Activated T-helper 17 cell treated with anti-CD3 and anti-CD28 coated beads, Interleukin-2, amount 50 U/mL, for 72 hours (primary cell): ENCODE measurements at places on chromosomes 6 and 20.

GRCh38 chr6:55046869-55047422 is 127.4 kb upstream of the HCRTR2 start:
- no peak for ATAC-seq

DNA sequence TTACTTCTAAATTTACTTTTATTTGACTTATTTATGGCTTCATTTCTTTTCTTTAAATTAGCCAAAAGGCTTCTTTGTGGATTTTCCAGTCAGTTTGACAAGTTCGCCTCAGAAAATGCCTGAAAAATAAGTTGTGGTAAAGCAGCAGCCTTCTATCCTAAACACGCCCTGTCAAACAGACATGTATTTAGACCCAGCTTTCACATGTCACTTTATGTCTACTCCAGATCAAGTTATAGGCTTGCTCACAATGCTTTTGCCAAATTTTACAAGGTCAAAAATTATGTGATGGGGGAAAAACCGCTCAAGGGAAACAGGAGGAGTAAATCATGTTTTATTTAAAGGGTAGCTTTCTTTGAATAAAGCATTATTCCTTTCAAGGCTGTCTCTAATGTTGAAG is 615.0 kb downstream of the HDGFL1 start:
- ATAC-seq: no peak

GRCh38 chr6:125598422-125598821 is 151.0 kb upstream of the HEY2 start:
- ATAC-seq: no peak

GRCh38 chr6:10640412-10640811 is 54.0 kb downstream of the C6orf52 start:
- ATAC-seq: no peak

DNA sequence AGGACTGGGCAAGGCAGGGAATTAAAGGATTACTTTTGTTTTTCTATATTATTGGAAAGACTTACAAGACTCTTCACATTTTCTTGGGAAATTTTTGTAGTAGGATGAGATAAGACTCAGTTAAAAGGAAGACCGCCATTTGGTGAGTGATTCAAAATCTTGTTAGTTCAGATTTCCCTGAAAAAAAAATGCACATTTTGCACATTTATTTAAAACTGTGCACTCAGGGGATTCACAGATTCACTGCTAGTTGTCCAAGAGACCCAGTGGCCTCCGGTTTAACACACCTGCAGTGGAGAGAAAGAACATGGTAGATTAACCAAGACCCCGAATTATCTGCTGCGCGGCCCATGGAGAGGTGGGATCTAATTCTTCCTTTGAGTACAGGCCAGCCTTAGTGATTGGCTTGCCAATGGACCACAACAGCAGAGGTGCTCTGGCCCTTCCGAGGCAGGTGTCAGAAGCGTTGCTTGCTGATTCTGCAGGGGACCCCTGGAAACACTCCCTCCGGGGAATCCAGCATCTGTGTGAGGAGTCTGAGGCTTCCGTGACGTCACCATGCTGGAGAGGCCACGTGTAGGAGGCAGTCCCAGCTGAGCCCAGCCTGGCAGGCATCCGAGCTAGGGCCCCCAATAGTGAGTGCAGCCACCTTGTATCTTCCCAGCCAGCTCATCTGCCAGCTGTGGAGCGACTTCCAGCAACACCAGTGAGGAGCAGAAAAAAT is 68.9 kb downstream of the ZNF217 start:
- ATAC-seq: no peak

DNA sequence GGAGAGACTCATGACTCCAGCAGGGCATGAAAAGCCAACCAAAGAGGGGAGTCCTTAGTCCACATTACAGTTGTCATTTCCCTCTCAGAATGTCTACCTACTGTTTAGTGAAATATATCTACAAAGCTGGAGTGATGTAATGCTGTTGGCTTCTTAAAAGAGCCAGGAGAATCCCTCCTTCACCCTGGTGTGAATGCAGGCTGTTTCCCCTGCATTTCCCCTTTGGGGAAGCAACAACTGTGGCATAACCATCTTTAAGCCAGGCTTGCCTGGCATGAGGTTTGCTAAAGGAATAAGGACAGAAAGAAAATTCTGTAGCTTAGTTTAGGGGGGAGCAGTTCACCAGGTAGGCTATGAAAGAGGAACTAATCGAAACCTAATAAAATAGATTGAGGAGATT is 129.5 kb downstream of the CRYBG1 start:
- ATAC-seq: no peak

DNA sequence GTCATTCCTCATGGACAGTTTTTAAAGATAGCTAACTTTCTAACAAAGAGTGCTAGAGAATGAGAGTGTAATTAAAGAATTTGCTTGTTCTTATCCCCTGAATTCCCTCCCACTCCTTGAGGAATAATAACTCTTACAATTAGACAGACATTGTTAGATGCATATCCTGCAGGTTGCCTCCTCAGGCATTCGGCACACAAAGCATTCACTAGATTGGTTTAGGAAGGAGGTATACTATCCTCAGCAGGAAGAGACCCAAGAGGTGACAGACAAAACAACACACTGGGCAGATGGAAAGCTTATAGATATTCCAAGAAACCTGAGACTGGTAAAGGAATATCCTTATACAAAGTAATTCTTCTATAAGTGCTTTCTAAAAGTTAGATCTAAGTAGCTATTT is 109.1 kb upstream of the FAM184A start:
- ATAC-seq: no peak

DNA sequence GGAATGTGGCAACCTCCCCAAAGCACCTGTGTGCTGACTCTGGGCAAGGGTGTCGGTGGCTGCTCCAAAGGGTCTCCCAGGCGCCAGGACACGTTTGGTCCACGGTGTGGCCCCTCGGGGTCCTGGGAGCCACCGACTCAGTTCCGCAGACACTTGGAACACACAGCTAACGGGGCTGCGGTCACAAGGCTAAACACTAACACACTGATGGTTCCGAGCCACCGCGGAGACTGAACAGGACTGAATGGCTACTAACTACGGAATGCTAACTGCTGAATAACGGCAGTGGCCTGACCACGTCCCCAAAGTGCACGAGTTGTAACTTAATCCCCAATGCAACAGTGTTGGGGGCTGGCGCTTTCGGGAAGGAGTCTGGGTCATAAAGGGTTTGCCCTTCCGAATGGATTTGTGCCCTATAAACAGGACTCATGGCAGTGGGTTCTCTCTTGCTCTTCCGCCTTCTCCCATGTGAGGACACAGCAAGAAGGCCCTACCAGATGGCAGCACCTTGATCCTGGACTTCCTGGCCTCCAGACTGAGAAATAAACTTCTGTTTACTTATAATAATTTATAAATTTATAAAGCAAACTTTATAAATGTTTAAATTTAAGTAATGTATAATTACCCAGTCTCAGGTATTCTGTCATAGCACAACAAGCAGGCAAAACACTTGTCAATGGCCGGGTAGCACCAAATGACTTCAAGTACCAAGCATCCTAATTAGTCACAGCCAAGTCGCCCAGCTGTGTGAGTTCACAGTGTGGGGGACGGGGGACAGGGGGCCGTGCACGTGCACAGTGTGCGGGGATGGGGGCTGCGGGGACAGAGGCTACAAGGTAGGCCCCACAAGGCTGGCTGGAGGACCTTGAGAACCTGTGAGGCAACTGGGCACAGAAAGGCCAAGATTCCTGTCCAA is 2.3 kb upstream of the EEF1A2 start:
- no peak for ATAC-seq

- ATAC-seq: peak; percentile 75
Observed at GRCh38 chr6:26322645-26323482, 42.1 kb upstream of the BTN3A2 start.

- ATAC-seq: peak; percentile 63
Observed at GRCh38 chr6:18154507-18155149, at the start of gene TPMT. TPMT (minus strand) TSS chr6:18155077; CDS start chr6:18149127, 5,950 bp downstream.

DNA sequence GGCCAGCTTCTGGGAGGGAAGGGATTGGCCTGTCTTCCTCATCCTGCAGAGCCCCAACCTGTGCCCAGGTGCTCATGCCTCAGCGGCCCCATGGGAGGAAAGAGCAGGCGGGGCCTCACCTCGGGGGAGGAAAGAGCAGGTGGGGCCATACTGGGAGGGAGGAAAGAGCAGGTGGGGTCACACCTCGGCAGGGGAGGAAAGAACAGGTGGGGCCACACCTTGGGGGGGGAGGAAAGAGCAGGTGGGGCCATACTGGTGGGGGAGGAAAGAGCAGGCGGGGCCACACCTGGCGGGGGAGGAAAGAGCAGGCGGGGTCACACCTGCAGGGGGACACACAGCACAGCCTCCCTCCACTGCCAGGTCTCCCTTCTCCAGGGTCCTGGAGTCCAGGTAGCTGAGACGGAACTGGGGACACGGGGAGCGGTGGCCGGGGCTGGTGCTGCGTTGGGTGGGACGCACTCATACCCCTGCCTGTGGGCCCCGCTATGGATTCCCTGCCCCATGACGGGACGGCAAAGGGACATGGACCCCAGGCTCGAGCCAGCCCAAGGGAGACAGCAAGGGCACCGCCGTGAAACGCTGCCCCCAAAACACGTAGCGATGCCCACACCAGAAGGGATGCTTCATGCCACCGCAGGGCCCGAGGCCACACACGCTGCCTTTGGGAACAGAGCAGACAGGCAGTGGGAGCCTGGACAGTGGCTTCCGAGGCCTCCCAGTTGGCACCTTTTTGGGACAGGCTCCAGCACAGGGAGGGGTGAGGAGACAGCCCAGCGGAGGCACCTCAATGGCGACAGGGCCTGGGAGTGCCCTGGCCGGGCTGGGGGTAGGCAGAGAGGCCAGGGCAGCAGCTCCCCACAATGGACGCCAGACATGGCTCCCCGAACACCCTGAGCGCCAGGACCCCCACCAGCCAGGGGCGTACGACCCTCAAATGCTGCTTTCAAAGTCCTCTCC is 43.3 kb upstream of the CHRNA4 start:
- ATAC-seq: no peak

GRCh38 chr6:165949324-165949723 is 218.3 kb downstream of the TBXT start:
- ATAC-seq: no peak

DNA sequence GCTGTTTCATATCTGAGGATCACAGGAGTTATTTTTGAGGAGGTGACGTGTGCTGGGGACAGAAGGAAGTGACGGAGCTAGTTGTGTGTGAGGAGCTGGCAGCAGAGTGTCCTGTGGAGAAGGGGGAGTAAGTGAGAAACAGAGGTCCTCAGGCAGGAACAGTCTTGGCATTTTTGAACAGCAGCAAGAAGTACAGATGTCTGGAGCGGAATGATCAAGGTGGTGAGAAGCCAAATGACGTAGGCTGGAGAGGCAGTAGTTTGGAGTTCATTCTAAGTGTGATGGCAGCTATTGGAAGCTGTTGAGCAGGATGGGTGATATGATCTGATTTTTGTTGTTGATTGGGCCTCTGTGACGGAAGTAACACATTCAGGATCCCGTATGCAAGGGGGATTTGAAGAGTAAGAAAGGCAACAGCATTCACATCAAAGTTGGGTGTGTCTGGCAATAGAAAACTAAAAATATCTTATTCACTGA is 52.3 kb downstream of the SOBP start:
- no peak for ATAC-seq

DNA sequence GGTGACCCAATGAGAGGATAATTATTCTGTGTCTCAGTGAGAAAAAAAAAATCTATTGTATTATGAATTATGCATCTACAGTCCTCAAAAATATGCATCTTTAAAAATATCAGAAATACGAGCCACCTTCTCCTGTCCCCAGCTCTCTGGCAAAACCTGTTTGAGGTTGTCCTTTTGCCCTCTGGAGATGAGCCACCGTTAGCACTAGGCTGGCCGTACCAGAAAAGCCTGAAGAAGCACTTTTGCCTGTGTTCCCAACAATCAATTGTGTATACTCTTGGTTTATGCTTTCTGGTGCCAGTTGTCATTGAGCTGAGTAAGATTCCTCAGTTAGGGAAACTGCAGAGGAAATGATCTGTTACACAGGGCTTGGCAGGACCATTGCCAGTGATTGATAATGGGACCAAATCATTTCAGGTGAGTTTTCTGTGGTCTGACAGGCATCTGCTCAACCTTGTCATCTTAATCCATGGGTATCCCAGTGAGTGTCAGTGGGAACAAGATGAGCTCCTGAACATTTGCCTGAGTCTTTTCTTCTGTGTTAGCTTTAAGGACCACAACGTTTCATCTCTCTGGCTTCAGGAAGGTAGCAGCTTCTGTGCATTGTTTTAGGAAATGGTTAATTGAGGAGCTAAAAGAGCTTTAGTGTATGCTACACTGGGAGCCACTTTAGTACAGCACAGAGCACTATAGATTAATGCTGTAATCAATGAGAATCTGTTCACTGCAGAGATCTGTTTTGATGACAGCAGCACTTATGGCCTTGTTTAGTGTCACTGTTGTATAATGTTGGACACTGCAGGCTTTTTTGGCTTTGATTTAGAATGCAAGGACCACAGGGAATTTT is 330.1 kb downstream of the RIMS1 start:
- no peak for ATAC-seq

GRCh38 chr6:135851442-135852271 is at the start of gene PDE7B:
PDE7B (plus strand) TSS chr6:135851701.
- peak; percentile 82 for ATAC-seq

DNA sequence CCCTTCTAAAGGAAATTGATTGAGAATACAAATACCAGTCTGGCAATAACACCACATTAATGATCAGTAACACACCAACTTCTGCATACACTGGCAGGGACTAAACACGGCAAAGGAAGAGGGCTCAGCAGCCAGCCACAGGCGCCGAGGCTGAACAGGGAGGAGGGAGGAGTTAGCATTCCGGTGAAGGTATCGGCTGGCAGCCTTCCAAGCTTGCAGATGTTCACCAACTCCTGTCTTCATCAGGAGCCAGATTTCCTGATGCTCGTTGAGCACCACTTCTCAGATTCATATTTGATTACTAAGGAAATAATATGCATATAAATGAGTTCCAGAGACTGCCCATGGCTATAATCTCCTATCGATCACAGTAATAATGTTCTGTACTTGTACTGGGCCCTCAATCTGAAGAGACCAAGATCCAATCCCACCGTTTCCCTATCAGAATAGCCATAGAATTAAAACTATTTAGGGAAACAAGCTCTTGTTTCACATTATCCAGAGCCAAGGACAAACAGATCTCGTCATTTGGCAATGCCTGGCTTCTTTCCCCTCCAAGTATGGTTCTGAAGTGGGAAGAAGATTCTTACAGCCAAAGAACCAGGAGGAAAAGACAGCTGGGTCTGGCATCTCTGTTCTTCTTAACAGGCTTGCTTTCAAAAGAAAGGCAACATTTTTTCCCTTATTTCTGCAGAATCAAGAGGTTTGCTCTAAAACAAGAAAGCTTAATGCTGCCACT is 42.2 kb downstream of the GFOD1 start:
- ATAC-seq: no peak

DNA sequence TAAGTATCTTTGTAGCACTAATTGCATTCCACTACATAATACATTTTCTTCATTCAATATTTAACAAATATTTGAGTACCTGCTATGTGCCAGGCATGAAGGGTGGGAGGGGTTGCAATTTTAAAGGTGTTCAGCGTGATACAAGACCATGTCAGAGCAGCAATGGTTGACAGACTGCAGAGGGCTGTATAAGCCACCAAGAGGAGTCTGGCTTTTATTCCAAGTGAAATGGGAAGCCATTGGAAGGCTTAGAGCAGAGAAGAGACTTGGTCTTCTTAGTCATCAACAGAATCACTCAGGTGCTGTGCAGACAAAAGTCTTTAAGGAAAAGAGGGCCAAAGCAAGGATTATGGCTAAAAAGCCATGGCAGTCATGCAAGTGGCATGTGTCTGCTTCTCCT is 360.8 kb upstream of the ARID1B start:
- no peak for ATAC-seq

- peak; percentile 51 for ATAC-seq
Observed at GRCh38 chr6:137870744-137871247, 3.7 kb downstream of the TNFAIP3 start.
